ENCODE measurements at places on chromosomes 7 and 10.

GRCh38 chr7:106100863-106101629, 11.1 kb downstream of the SYPL1 start:
- DNase-seq: no peak

- DNase-seq: no peak
These were observed 4.7 kb downstream of the SUFU start for GRCh38 chr10:102508506-102508905.

DNA sequence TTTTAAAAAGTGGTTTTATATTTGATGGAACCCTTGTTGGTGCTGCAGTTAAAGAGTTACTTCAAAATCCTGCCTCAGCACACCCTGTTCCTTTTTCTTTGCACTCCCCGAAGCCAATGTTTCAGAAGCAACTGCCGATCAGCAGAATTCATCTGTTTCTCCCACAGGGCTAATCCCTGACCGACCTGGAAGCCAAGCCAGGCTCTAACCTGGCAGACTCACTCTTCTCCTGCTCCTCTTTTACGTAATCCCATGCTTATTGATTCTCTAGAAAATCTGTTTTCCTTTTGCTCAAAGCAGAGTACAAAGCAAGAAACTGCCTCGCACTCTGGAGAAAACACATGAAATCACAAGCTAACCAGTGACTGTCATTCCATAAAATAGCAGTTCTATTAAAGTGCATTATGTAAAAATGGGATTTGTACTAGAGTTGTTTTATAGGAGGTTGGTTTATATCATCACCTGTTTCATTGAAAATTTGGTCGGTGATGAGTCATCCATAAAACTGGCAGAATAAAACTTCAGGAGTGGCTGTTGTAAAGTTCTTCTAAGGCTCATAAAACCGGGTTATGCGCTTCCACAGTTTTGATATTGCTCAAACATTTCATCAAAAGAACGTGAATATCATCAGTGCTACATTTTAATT, 99.9 kb downstream of the CNTNAP2 start:
- DNase-seq: no peak

GRCh38 chr10:68578974-68579373, 18.8 kb downstream of the TET1 start:
- DNase-seq: no peak

DNA sequence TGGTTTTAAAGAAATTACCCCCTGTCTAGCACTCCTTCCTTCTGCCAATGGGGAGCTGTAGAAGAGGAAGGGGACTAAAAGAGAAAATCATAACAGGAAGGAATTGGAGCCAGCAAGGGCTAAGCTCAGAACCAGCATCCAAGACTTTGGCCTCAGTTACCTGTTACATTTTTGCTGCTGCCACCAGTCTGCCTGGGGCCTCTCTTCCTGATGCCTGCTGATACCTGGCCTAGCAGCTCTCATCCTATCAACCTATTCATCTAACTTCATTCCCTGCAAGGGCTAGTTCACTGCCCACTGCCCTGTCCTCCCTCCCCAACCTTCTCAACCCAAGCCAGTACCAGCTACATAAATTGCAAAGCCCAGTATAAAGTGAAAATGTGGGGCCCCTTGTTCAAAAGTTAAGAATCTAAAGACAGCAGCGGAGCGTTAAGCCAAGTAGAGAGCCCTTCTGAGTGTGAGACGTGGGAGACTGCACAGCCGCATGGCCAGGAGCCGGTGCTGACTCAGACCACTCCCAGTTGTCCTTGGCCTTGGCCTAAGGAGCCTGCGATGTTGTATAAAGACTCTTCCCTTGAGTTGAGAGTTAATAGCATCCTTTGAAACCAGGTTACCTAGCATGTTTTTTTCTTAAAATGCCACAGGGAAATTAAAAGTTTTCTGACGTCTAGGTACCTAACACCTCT, 13.2 kb upstream of the AOC1 start:
- DNase-seq: no peak

GRCh38 chr7:73577627-73578341, 595 bp downstream of the TBL2 start:
- no peak for DNase-seq

DNA sequence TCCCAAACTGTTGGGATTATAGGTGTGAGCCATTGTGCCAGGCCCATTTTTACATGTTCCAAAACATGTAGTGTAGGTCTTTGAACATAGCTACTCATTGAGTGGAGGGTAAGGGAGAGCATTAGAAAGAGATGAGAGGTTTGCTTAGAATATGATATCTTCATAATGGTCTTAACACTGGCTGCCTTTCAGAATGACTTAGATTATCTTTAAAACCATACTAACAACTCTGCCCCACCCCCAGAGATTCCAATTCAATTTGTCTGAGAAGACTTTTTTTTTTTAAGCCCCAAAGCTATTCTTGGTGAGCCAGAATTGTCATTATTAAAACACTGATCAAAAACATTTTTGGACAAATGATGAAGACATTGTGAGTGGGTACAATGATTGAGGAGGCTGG, 168.9 kb downstream of the PHTF2 start:
- DNase-seq: no peak

All from stimulated activated CD4-positive, alpha-beta T cell treated with anti-CD3 and anti-CD28 coated beads, TNF-alpha, amount 100 ng/mL, for 1 hour (primary cell).